ENCODE measurements at places on chromosomes 1 and 21. TPM values are rescaled to one million over a fixed set of nuclear protein-coding genes. Genes with fewer than 3 reads are reported as not detected.
A peak's percentile ranks its signal among the peaks of the same experiment; 100 is the strongest.

DNA sequence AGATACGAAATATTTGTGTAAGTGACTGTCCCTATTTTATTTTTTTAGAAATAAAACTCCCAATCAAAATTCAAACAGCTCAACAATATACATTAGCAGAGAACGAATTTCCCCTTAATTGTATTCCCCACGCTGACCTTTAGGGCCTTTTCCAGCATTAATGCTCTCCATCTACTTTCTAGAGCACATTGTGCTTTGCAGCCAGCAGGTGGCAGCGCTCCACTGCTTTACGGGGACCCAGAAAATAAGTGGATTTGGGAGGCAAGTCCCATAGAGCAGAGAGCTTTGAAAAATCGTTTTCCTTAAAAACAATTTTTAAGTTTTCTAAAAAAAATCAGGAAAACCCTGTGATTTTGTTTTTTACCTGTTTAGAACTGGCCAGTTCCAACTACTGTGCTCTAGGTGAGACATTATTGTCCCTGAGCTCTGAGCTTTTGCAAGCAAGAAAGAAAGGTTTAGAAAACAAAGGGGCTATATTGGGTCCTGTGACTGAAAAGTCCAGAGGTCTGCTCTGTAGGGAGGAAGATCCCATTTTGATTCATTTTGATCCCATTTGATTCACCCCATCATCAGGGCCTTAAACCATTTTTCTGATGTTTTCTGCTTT is 144.4 kb upstream of the ZNF644 start:
- no peaks in the 10 kb centered on the region for H3K4me1 ChIP-seq
- H3K4me3 ChIP-seq = no peak overlapping the region
- DNase-seq = peak; percentile 71
- H3K36me3 ChIP-seq = no peaks in the 10 kb centered on the region
- H3K27ac ChIP-seq = no peak overlapping the region

DNA sequence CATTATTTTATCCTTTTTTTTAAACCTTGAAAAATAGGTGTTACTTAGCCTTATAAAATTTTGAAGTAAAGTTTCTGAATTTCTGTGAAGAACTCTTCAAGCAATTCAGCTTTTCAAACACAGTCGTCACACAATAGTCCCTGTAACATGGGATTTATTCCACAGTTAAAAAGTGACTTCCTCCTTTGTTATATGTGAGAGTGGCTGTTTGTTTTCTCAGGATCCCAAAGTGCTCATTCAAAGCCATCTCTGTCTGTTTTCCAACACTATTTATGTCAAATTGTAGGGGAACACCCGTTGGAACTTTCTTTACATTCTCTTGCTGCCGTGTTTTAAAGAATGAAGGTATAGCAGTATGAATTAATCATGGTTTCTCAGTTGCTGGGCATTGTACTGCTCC is 80.8 kb upstream of the GPR52 start:
- no peaks in the 10 kb centered on the region for H3K4me1 ChIP-seq
- H3K36me3 ChIP-seq = no peaks in the 10 kb centered on the region
- DNase-seq = no peak
- no peak overlapping the region for H3K4me3 ChIP-seq
- H3K27me3 ChIP-seq = no peaks in the 10 kb centered on the region
- H3K27ac ChIP-seq = no peak overlapping the region

DNA sequence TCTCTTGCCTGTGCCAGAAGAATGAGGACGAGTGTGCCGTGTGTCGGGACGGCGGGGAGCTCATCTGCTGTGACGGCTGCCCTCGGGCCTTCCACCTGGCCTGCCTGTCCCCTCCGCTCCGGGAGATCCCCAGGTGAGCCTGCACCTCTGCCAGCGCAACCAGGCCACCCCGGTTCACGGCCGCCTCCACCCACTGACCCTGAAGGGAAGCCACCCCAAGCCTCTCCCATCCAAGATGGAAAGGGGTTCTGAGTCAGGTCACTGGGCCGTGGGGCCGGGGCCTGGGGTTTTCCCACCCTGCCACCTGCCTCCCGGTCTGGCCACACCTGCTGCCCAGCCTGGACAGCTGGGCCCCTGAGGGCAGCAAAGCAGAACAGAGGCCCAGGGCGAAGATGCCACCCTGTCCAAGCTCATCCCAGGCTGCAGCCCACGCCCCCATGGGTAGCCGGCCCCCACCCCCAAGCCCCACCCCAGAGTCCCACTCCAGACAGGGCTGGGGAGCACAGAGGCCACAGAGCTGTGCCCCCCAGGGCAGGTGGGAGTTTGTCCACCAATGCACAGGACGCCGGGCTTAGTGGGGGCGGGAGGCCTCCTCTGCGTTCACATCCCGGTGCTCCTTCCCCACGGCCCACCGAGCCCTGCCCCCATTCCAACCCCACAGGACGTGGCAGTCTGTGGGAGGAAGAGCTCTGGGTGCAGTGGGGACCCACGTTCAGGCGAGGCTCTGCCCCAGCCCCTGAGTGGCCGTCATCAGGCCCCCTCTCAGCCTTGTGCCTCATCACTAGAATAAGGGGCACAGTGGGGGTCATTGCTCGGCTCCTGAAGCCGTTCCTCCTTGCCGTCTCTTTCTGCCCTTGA is 5.6 kb downstream of the AIRE start:
- H3K36me3 ChIP-seq = no peaks in the 10 kb centered on the region
- H3K4me1 ChIP-seq = peaks cover 7% of the 10 kb centered on the region
- no peak overlapping the region for H3K4me3 ChIP-seq
- H3K27me3 ChIP-seq = no peaks in the 10 kb centered on the region
- no peak overlapping the region for H3K27ac ChIP-seq

- no peak overlapping the region for H3K4me3 ChIP-seq
- H3K36me3 ChIP-seq = no peaks in the 10 kb centered on the region
- no peaks in the 10 kb centered on the region for H3K4me1 ChIP-seq
- H3K27me3 ChIP-seq = peaks cover 28% of the 10 kb centered on the region
- no peak overlapping the region for H3K27ac ChIP-seq
Measured at GRCh38 chr21:32962268-32962667, 63.5 kb upstream of the OLIG2 start.

- H3K4me1 ChIP-seq = no peaks in the 10 kb centered on the region
- H3K36me3 ChIP-seq = no peaks in the 10 kb centered on the region
- DNase-seq = no peak
- no peak overlapping the region for H3K4me3 ChIP-seq
Measured at GRCh38 chr1:230356190-230356589, 69.9 kb downstream of the PGBD5 start.

DNA sequence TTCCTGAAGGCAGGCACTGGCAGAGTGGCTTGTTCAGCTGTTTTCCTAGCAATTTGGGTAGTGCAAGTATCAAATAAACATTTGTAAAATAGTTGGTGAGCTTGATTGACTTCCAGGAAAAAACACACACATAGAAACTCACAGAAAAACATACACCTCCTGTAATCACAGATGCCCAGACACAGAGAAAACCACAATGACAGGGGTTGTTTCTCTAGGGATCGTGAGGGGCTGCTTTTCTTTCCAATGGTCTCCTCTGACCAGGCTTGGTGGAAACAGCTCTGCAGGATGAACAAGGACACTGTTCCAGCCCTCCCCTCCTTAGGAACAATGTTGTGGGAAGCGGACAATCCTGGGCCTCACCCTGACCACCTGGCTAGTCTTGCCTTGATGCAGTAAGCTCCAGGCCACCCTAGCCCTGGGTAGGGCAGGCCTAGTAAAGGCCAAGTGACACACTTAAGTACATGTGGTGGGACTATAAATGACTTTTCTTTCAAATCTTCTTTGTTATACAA is 142.5 kb upstream of the HMGB4 start:
- DNase-seq = no peak
- no peaks in the 10 kb centered on the region for H3K4me1 ChIP-seq
- no peak overlapping the region for H3K27ac ChIP-seq
- no peak overlapping the region for H3K4me3 ChIP-seq

- no peaks in the 10 kb centered on the region for H3K36me3 ChIP-seq
- H3K4me1 ChIP-seq = no peaks in the 10 kb centered on the region
- H3K27ac ChIP-seq = no peak overlapping the region
Measured at GRCh38 chr1:239835946-239836440, 255.7 kb upstream of the FMN2 start.

DNA sequence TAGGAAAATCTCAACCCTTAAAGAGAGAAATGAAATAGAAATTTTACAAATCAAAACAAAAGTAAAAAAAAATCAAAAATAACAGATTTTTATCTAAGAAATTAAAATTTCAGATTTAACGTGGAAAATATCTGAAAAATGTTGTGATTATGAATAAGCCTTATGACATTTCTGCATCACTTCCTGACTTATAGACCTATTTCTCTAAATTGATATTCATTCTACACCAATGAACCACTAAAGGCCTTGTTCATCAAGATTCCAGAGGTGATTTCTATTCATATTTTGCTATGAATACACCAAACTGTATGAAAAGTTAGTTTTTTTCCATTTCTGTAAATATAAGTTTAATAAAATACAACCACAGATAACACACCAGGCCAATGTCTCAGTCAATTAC is 261.5 kb downstream of the SMYD3 start:
- no peaks in the 10 kb centered on the region for H3K36me3 ChIP-seq
- DNase-seq = no peak
- H3K4me3 ChIP-seq = no peak overlapping the region
- H3K4me1 ChIP-seq = no peaks in the 10 kb centered on the region
- no peak overlapping the region for H3K27ac ChIP-seq

DNA sequence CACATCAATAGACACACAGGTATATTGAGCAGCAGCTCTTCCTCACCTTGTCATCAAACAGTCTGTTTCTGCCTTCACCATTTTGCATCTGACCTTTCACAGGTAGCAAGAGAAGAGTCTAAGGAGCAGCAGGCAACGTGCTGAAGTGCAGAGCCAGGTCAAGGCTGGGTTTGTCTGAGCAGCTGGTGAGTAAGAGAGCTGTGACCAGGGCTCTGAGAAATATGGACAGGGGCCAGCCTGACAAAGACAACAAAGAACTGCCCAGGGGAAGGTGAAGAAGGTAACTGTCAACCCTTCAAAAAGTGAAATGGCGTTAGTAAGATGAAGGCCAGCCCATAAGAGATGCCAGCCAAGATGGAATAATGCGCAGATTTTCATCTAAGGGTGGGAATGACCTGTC is 58.9 kb upstream of the LRRC8D start:
- peaks cover 21% of the 10 kb centered on the region for H3K36me3 ChIP-seq
- H3K4me3 ChIP-seq = peak overlapping the region; percentile 91
- H3K27me3 ChIP-seq = no peaks in the 10 kb centered on the region
- H3K4me1 ChIP-seq = peaks cover 64% of the 10 kb centered on the region
- peak overlapping the region; percentile 96 for H3K27ac ChIP-seq
- no peak for DNase-seq

DNA sequence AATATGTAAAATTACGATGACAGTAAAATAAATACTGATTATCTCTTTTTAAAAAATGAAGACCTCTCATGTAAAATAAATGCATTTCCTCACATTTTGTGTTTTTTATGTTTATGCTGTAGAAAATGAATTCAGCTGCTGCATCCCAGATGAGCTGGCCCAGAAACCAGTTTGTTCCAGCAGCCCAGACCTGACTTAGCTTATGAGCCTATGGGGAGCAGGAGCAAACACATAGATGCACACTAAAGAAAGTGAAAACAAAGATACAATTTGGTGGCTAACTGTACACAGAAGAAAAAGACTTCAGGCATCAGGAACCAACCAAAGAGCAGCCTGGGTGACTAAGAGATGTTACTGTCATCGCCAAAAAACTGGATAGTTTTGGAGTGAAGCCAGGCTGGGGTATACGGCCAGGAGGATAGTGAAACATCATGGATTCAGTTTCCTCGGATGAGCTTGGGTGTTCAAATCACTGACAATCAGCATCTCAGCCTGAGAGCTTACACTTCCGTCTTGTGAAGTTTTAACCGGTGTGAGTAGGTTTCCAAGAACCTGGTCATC is 113.9 kb upstream of the BACE2 start:
- H3K36me3 ChIP-seq = no peaks in the 10 kb centered on the region
- no peak overlapping the region for H3K27ac ChIP-seq
- no peak overlapping the region for H3K4me3 ChIP-seq
- H3K4me1 ChIP-seq = no peaks in the 10 kb centered on the region

DNA sequence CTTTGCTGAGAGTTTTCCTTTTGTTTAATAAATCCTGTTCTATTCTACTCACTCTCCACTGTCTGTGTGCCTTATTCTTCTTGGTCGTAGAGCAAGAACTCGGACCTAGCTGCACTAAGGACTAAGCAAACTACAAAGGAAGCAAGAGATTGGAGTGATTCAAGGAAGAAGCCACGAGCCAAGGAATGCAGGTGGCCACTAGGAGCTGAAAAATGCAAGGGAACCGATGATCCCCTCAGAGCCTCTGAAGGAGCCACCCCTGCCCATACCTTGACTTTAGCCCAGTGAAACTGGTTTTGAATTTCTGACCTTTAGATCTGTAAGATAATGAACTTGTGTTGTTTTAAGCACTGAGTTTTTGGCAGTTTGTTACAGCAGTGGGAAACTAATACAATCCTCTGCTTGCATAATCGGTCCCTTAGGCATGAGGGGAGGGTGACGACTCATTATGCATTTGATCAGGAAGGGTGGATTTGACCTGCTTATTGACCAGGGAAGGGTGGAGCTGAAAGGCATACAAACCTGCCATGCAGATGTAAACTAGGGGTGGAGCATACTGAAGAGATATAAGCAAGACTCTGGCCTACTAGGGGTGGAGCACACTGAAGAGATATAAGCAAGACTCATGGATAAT is 6.2 kb upstream of the CA6 start:
- peak overlapping the region; percentile 79 for H3K27ac ChIP-seq
- peaks cover 11% of the 10 kb centered on the region for H3K36me3 ChIP-seq
- peak overlapping the region; percentile 5 for H3K4me3 ChIP-seq
- H3K27me3 ChIP-seq = no peaks in the 10 kb centered on the region
- DNase-seq = no peak
- peaks cover 60% of the 10 kb centered on the region for H3K4me1 ChIP-seq

- peak overlapping the region; percentile 12 for H3K4me3 ChIP-seq
- DNase-seq = no peak
- peak overlapping the region; percentile 57 for H3K27ac ChIP-seq
- no peaks in the 10 kb centered on the region for H3K27me3 ChIP-seq
- H3K4me1 ChIP-seq = peaks cover 36% of the 10 kb centered on the region
Measured at GRCh38 chr1:199029855-199030254, 391.0 kb downstream of the PTPRC start.

DNA sequence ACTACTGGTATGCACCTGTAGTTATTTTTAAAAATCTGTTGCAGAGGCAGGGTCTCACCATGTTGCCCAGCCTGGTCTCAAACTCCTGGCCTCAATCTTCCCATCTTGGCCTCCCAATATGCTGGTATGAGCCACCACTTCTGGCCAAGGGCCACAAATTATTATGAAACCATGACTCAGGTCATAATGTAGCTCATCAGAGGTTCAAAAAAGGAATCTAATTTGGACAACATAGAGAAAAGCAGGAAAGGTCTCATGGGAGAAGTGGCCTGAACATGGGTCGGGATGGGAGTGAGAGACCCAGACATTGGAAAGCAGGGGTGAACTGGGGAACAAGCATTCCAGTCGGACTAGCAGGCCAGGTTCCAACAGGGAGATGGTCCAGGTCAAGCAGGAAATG is 45.2 kb upstream of the C1orf198 start:
- H3K27ac ChIP-seq = no peak overlapping the region
- no peak overlapping the region for H3K4me3 ChIP-seq
- DNase-seq = no peak
- H3K4me1 ChIP-seq = peaks cover 7% of the 10 kb centered on the region

Gene CACHD1
- 0.23 TPM for total RNA-seq

Gene KCND3
- total RNA-seq = not detected

Gene OR10Z1
- total RNA-seq = not detected

Gene ZNF683
- total RNA-seq = not detected

Gene CCDC27
- not detected for total RNA-seq

Gene CD101
- total RNA-seq = 0.82 TPM

Gene CRYAA
- total RNA-seq = not detected
